Activated T-cell treated with anti-CD3 and anti-CD28 coated beads for 48 hours (primary cell): ENCODE measurements at places on chromosomes 12 and 14.

DNA sequence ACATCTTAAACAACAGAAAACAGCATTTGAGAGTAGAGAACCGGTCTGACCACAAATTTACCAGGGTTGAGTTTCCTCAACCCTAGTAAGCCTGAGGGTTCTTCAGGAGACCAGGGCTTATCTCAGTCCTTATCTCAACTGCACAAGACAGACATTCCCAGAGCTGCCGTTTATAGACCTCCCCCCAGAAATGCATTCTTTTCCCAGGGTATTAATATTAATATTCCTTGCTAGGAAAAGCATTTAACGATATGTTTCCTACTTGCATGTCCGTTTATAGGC, 12.3 kb downstream of the TMEM117 start:
- DNase-seq, result no peak

GRCh38 chr12:47351526-47351925, 271.8 kb upstream of the AMIGO2 start:
- DNase-seq, result no peak

DNA sequence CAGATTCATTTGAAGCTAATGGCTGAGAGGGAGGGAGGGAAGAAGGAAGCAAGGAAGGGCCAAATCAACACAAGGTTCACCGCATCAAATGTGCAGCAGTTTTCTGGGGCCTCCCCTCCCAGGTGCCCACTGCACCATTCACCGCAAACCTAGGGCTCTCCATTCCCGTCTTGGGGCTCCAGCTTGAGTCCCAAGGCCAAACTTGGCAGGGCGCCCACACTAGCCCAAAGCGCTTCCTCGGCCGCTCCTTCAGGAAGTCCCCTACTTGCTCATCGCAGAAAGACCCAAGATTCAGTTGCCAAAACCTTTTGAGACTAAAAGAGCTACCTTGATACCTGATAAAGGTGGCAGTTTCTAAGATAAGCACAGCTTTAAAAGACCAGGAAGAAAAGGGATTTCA, 140.5 kb upstream of the FKBP4 start:
- no peak for DNase-seq

- DNase-seq, result no peak
Observed at GRCh38 chr12:120821878-120822277, 82.3 kb downstream of the SPPL3 start.

DNA sequence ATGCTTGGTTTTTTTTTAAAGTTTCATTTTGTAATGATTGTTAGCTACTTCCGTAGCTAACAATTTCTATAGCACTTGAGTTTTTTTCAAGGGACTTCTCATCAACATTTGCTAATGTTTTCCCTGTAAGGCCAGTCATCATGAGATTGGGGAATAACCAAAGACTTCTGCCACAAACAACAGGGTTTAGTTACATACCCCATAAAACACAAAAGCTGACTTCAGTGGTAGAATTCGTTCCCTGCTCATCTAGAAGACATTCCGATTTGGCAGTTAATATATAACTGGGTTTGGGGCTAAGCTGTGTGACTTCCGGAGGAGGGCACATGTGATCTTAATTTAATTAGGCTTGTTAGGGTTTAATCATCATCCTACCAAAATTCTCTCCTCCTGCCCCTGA, 22.9 kb downstream of the EGLN3 start:
- DNase-seq, result no peak

GRCh38 chr14:59160506-59160905, 28.0 kb upstream of the DAAM1 start:
- no peak for DNase-seq

DNA sequence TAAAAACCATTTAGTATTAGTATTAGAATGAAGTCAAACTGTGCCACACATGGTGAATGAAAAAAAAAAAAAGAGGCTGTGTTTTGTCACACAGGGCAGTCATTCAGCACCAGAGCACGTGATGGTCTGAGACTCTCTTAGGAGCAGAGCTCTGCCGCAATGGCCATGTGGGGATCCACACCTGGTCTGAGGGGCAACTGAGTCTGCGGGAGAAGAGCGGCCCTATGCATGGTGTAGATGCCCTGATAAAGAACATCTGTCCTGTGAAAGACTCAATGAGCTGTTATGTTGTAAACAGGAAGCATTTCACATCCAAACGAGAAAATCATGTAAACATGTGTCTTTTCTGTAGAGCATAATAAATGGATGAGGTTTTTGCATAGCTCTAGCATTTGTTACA, 12.2 kb upstream of the BDKRB1 start:
- no peak for DNase-seq

GRCh38 chr14:100402631-100403030, 79.5 kb downstream of the SLC25A47 start:
- DNase-seq, result no peak

GRCh38 chr12:19036673-19037357, 92.7 kb upstream of the PLEKHA5 start:
- no peak for DNase-seq
